ENCODE measurements at places on chromosomes 5 and 9.

DNA sequence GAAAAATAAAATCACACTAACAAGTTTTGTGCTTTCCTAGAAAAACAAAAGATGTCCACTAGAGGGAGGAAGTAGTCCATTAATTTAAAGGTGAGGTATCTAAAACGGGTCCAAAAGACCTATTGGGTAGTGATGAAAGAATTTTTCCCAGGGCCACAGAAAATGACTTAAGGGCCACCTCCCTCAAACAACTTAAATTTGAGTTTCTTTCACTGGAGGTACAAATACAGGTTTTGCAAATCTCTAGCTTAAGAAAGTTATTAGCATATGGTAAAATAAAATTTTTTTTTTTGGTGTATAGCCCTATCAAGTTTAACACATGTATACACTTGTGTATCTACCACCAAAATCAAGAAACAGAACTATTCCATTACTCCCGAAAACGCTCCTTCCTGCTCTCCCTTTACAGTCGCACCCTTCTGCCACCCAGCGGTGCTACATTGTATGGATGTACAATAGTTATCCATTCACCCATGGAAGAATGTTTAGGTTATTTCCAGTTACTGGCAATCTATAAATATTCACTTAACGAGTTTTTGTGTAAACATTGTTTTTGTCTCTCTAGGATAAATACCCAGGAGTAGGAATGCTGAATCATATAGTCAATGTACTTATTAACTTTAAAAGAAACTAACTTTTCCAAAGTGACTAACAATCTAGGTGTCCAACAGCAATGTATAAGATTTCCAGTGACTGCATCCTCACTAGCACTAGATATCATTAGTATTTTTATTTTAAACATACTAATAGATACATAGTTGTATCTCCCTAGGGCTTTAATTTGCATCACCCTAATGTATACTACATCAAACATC, 21.9 kb downstream of the DEPDC1B start:
- peak; percentile 53 for DNase-seq

DNA sequence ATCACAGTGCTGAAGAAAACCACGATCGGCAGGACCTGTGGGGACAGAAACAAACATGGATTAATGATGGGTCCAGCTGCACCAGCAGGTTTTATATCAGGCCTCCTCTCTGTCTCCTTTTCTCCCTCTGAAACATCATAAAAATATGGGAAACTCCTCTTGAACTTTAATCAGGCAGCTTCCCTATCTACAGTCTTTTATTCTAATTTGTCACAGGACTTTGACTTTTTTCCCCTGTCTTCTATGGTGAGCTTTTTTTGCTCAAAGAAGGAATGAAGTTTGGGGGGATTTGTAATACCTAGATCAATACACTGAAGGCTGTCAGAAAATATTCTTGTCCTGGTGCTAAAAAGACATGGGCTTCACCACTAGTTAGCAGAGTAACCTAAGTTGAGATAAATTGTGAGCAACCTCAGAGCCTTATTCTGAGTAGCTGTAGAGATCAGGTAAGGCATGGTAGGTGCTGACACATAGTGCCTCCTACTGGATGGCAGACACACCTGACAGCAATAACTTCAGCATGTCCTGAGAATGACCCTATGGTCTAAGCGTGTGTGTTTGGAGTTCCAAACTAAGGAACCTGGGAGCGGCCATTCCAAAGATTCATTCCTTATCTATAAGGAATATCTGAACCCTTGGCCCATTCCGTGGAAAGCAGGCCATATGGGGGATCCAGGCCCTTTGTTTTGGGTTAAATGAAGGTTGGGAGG, 46.2 kb downstream of the SLC28A3 start:
- DNase-seq, result no peak

DNA sequence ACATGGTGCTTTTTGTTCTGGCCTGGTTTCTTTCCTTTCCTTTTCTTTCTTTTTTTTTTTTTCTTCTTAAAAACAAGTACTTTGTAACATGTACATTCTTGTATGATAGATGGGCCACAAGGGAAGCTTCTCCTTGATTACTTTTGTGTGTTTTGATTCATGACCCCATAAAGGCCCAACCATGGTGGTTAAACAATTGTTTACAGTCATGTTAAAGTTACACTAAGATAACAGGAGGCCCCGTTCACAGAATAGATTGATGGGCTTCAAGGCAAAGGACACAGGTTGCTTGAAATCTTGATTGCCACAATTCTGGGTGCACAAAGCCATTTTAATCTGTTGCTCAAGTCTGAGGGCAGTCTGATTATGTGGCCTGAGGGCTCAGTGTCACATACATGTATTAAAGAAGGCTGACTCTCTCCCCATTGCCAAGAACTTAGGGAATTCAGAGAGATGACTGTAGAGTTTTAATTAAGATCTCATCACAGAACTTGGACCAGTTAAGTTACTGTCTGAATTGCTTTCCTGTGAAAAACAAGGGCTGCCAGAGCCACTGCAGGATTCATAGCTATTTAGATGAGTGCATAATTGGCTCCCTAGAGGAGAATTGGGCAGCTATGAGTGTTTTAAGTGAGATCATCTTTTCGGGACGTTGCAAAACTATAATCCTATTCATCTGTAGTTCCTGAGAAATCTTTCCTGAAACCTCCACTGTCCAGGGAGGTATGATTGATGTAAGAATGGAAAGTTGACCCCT, 163.4 kb downstream of the TLE4 start:
- DNase-seq, result no peak

- DNase-seq, result no peak
These were observed 491.1 kb downstream of the CCDC171 start for GRCh38 chr9:16043756-16044578.

DNA sequence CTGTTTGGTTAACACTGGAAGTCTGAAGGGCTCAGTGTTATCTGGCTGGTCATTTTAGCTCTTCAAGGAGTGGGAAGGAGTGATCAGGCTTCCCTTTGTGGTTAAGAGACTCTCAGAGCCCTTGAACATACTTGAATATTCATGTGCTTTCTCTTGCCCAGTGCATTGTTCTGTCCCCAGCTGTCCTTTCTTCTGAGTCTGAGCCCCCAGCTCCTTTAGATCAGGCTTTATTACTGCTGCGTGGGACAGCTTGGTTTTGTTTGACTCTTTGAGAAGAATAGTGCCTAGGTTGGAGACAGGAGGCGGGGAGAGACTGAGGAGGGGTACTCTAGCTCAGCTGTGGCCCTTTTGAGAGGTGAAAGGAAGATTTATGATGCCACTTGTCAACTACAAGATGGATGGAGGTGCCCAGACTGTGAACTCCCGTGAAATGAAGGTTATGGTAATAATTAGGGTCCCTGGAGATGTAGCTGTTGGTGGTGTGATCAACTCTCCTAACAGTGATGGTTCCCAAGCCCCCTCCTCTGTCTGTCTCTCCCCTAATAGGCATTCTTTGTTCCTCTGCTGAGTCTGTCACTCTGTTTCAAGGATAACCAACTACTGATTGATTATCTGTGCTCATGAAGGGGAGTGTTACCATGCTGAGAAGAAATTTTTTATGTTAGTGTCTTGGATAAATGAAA, 83.1 kb upstream of the GLRA1 start:
- DNase-seq, result peak; percentile 55

DNA sequence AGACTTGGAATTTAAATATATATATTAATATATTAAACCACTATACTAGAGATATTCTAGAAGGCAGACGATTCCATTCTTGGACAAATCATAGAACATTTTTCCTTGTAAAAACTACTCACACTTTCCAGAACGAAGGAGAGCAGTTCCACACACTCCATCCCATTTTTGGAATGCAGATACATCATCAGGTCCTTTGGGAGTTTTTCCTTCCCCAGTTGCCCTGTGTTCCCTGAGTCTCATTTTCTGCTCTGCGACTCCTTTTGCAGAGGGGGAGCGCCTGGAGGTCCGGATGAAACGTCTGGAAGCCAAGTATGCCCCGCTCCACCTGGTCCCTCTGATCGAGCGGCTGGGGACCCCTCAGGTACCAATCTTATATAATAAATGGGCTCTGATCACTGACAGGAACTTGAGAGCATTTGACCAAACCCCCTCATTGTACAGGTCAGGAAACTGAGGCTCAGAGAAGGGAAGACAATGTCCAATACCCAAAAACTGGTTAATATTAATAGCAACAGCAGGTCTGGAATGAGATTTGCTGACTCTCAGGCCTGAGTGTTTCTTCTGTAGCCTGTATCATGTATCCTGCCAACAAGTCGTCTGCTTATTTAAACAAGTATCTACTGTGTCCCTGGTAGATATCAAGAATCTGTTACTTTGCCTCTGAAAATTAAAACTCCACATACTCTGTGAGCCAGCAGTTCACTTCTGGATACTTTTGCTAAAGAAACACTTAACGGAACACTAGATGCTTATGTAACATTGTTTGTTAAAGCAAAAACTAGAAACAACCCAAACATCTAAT, 76.8 kb upstream of the NIPAL4 start:
- DNase-seq, result no peak

DNA sequence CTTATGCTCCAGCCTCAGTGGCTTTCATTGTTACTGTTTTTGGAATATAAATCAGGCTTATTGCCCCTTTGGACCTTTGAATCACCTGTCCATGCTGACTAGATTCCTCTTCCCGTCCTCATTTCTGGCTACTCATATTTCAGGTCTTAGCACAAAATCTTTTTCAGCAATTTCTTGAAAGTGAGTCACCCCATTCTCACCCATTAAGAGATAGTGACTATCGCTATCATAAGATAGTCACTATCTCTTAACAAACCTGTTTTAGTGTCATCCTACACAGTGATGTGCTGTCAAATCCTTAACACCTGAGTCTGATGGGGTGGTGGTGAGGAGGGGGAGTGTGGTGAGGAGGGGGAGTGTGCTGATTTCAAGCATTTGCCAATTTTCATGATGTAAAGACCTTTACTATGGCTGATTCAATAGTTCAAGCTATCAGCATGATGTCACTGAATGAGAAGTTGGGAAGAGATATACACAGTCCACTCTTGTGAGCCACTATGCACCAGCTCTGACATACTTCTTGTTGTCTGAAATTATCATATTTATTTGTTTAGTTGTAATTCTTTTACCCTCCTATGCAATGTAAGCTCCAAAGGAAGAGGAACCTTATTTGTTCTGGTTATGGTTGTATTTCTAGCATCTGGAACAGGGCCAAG, 95.3 kb downstream of the GRIA1 start:
- DNase-seq, result no peak

GRCh38 chr5:96433066-96433447, at the start of gene PCSK1:
PCSK1 (minus strand) TSS chr5:96433248; CDS start chr5:96433042, 206 bp downstream.
- DNase-seq, result peak; percentile 75

- no peak for DNase-seq
These were observed 1.2 kb downstream of the ST8SIA4 start for GRCh38 chr5:100901821-100902341.

GRCh38 chr9:137031904-137032640, at the start of gene FUT7:
FUT7 (minus strand) TSS chr9:137032088; CDS start chr9:137031991, 97 bp downstream.
- no peak for DNase-seq

GRCh38 chr9:93064392-93065134, 6.1 kb downstream of the SUSD3 start:
- no peak for DNase-seq

DNA sequence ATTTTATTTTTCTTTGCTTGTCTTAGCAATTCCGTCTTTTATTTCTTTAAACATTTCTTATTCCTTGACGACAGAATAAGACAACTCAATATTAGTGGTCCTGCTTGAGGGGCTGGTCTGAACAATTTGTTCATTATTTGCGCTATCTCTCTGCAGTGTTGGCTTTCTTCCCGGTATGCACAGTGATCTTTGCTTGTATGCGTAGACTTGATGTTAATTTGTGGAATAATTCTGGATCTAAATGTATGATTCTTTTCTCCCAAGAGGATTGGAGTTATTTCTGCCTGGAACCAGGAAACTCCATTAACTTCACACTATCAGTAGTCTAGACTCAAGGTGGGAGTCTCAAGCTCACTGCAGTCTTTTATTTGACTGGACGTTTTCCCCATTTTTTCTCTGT, 80.4 kb downstream of the KDM4C start:
- DNase-seq, result no peak

GRCh38 chr5:176776916-176777315, 33.4 kb upstream of the UNC5A start:
- DNase-seq, result no peak

- DNase-seq, result peak; percentile 76
These were observed 759.5 kb downstream of the TAF11L14 start for GRCh38 chr5:18393565-18394442.

GRCh38 chr5:1463326-1464095, 18.3 kb upstream of the SLC6A3 start:
- DNase-seq, result no peak

GRCh38 chr5:175810457-175810856, 60.9 kb upstream of the CPLX2 start:
- no peak for DNase-seq

GRCh38 chr9:89896806-89897340, 292.1 kb downstream of the GADD45G start:
- no peak for DNase-seq

DNA sequence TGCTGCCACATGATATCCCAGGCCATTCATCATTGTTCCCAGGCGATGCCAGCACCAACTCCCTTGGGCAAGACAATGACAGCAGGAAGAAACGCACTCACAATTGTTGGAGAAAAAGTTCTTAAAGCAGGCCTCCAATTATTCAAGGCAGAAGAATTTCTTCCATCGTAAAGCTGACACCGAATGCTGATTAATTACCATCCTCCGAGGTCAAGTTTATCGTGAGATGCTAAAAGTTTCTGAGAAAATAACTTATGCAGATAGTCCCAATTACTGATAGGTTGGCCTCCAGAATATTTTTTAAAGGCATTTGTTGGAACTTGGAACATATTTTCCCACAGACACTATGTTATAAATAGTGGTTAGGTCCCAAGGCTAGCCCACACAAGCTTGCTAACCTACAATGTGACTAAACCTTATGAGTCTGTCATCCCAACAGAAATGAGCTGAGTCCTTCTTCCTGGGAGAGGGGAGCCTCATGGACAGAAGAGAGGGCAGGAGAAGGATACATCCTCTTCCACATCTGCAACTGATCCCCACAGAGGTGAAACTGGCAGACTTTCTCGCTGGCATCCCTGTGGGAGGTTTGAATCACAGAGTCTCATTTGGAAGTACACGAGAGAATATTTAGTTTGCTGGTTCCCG, 202.4 kb upstream of the TBC1D2 start:
- no peak for DNase-seq

- no peak for DNase-seq
These were observed 41.3 kb upstream of the GRHPR start for GRCh38 chr9:37381094-37381741.

- DNase-seq, result peak; percentile 88
These were observed at the start of gene RASGEF1C for GRCh38 chr5:180209137-180209581. RASGEF1C (minus strand) TSS chr5:180209211; CDS start chr5:180138052, 71,159 bp downstream.

DNA sequence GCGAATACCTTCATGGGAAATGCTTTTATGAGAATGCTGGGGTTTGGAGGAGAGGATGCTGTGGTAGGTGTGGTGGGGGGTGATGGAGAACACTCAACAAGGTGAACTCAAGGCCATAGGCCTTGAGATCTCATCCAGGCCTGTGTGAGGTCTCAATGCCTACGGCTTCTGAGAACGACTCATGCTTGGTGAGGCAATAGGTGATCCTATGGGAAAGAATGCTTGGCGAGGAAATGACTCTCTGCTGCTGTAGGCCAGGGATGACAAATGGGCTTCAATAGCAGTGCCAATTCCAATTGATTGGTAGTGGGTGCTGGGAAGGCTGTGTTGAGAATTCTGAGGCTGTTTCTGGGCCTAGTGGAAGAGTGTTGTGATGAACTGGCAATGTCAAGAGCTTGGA, 280.2 kb upstream of the CLINT1 start:
- no peak for DNase-seq
